ENCODE measurements at places on chromosomes 6 and 20. TPM values are rescaled to one million over a fixed set of nuclear protein-coding genes. Genes with fewer than 3 reads are reported as not detected.

ABCC10 gene
- total RNA-seq, result 11.0 TPM

LBP gene
- total RNA-seq, result not detected

BMP7 gene
- total RNA-seq, result not detected

PCNA gene
- total RNA-seq, result 60.8 TPM

OTOR gene
- total RNA-seq, result not detected

CRISP3 gene
- under 0.01 TPM for total RNA-seq

PSORS1C1 gene
- total RNA-seq, result 6.3 TPM

RIPOR2 gene
- total RNA-seq, result not detected

CITED2 gene
- total RNA-seq, result 10.3 TPM

TRMT6 gene
- 15.8 TPM for total RNA-seq

Measured in bronchial epithelial cell (primary cell).